ENCODE measurements at places on chromosomes 5 and 9.
A peak's percentile ranks its signal among the peaks of the same experiment; 100 is the strongest.

DNA sequence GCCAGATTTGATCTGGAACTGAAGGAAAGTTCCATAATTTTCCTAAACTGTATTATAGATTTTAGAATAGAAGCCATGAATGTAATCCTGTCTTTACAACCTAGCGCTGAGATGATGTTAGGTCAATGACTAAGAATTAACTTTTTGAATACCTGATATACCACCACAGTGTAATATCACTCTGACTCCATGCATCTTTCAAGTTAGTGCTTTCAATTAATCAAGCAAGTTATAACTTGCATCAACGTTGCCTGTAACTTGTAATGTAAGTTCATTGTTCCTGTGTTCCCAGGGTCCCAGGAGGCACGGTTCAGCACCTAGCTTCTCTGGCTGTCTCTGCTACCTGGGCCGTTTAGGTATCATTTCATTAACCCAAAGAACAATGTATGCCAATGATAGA lies 139.3 kb downstream of the CSNK1G3 start:
- DNase-seq = no peak

- no peak for DNase-seq
Measured at GRCh38 chr9:23730364-23730763, 95.7 kb downstream of the ELAVL2 start.

GRCh38 chr9:68669218-68669617 lies 35.8 kb upstream of the PIP5K1B start:
- no peak for DNase-seq

- DNase-seq = no peak
Measured at GRCh38 chr9:76717613-76718012, 46.6 kb upstream of the PCA3 start.

DNA sequence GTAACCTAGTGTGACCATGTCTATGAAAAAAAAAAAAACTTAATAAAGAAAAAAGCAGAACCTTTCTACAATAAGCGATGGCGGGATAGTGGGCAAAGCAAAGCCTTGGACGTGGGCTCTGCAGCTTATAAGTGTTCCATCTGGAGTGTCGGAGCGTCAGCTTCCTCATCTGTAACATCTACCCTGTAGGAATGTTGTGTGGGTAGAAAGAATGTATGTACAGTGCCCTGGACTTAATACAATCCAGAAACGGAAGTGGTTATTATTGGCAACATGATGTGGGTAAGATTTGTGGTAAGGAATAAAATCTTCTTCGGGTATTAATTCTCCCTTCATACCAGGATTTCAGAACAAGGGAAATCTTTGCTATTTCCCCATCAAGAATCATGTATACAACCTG lies 66.5 kb downstream of the SEMA5A start:
- peak; percentile 92 for DNase-seq

DNA sequence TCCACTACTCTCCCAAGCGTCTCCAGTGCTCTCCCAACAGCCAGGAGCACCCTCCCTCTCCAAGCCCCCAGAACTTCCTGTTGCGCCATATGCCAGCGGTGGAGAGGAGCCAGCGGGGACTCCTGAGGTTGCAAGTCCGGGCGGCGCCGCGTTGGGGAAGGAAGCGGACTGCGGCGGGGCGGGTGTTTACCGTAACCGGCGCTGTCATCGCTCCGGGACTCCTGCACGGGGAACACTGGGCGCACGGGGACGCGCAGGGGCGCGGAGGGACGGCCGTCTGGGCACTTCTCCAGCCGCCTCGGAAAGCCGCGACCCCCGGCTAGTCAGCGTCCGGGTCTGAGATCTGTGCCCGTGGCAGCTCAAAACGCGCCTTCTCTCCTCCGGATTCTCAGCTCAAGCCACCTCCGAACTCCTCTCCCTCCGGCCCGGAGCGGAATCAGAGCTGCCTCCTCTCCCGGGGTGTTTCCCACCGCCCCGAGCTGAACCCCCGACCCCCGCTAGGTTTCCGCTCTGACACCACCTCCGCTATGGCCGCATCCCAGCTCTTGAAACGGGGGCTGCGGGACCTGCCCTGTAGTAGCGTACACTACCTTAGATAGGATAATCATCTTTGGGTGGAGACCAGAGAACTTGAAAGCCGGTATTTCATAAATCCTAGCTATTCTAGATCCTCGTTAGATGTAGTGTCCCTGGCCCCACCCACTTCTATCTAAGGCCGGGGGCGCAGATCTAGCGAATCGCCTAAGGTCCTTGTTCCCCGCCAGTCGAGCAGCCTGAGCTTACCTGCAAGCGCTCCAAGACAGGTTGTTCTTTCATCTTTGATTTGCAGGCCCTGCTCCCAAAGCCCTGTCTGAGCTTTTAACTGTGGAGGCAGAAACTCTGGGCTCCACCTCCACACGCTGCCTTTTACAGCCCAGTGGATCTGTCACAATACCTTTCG lies at the start of gene TRPM6:
TRPM6 (minus strand) TSS at position 881 of the 940 bp plus-strand sequence; CDS start at position 816, 65 bp downstream.
- peak; percentile 78 for DNase-seq

- DNase-seq = no peak
Measured at GRCh38 chr9:92270511-92270910, 23.0 kb downstream of the IARS1 start.

- no peak for DNase-seq
Measured at GRCh38 chr9:37155601-37156000, 35.2 kb downstream of the ZCCHC7 start.

- no peak for DNase-seq
Measured at GRCh38 chr9:114925039-114925438, 5.4 kb downstream of the TNFSF8 start.

- DNase-seq = no peak
Measured at GRCh38 chr9:119318371-119318770, 50.9 kb downstream of the BRINP1 start.

- DNase-seq = no peak
Measured at GRCh38 chr5:82448374-82448773, 170.2 kb upstream of the RPS23 start.

- DNase-seq = no peak
Measured at GRCh38 chr5:138338411-138339090, 485 bp downstream of the FAM53C start.

GRCh38 chr5:180090769-180091546 lies 19.4 kb upstream of the RNF130 start:
- peak; percentile 23 for DNase-seq

GRCh38 chr9:4887556-4887955 lies 94.8 kb downstream of the RCL1 start:
- peak; percentile 69 for DNase-seq

- DNase-seq = no peak
Measured at GRCh38 chr9:91004992-91005391, 203.4 kb downstream of the SYK start.

- DNase-seq = no peak
Measured at GRCh38 chr9:112401175-112401815, 21.4 kb downstream of the HSDL2 start.

DNA sequence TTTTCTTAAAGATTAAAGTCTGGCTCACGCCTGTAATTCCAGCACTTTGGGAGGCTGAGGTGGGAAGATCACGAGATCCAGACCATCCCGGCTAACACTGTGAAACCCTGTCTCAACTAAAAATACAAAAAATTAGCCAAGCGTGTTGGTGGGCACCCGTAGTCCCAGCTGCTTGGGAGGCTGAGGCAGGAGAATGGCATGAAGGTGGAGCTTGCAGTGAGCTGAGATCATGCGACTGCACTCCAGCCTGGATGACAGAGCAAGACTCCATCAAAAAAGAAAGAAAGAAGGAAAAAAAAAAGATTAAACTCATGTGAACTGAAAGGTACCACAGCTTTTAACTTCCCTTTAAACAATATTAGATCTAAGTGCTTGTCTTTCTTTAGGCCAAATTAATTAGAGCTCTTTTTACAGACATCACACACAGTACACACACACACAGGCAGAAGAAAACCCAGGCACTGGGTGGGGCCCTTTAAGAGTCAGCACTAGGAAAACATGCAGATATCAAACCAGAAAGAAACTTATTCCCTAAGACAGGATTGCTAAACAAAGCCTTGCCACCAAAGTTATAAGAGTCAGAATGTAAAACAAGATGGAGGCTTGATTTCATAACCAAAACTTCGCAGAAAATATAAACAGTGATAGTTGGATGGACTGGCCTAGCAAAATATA lies 29.3 kb upstream of the UHRF2 start:
- DNase-seq = peak; percentile 57

- no peak for DNase-seq
Measured at GRCh38 chr9:81676395-81676794, 13.0 kb downstream of the TLE1 start.

DNA sequence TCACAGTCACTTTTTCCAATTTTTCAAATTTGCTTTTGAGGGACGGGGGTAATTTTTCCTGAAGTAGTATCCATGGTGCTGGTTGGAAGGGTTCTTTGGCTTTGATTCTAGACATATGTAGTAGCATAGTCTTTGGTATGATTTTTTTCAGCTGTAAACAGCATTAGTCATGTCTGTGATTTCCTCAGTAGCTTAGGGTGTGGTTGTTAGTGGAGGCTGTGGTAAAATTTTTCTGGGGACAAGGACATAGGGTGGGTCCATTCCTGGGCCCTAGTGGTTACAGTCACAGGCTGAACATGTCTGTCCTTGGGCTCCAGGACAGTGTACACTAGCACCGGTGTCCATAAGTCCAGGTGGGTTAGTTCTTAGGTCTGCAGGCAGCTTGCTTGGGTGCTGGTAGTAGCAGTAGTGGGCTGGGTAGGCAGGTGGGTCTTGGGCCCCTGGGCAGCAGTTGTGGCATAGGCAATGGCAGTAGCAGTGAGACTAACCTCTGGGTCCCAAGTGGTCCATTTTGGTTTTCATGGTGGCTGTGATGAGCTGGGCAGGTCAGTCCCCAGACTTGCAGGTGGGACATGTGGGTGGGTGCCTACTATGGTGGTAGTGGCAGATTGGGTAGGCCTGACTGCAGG lies 100.0 kb upstream of the CXCL14 start:
- DNase-seq = no peak

DNA sequence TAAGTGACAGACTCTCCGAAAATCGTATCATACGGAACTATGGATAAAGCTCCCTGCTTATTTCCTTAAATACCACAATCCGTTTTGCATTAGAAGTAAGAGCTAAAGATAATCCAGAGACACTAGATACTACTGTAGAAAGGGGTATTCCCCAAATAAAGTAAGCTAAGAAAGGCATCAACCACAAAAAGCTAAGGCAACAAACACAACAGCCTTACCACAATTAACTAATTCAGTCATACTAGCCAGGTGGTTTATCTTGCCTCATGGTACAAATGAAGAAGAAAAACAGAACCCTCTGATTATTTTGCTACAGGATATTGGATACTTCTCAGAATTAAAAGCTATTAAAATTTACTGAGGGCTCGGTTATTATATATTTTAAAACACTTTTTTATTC lies 14.1 kb downstream of the ERP44 start:
- DNase-seq = no peak
